ENCODE measurements at places on chromosomes 12 and 14. TPM values are rescaled to one million over a fixed set of nuclear protein-coding genes. Genes with fewer than 3 reads are reported as not detected.

NDUFA12 gene
- 126 TPM for total RNA-seq

DPPA3 gene
- total RNA-seq: not detected

FITM1 gene
- not detected for total RNA-seq

P2RX7 gene
- total RNA-seq: under 0.01 TPM

ABHD12B gene
- total RNA-seq: not detected

ALG10B gene
- 3.1 TPM for total RNA-seq

TMEM119 gene
- 15.8 TPM for total RNA-seq
